Caki2 (cell line): ENCODE measurements at places on chromosomes 12 and 14. TPM values are rescaled to one million over a fixed set of nuclear protein-coding genes. Genes with fewer than 3 reads are reported as not detected.

The TOMM20L gene
- not detected in 2 replicates for total RNA-seq

DNA sequence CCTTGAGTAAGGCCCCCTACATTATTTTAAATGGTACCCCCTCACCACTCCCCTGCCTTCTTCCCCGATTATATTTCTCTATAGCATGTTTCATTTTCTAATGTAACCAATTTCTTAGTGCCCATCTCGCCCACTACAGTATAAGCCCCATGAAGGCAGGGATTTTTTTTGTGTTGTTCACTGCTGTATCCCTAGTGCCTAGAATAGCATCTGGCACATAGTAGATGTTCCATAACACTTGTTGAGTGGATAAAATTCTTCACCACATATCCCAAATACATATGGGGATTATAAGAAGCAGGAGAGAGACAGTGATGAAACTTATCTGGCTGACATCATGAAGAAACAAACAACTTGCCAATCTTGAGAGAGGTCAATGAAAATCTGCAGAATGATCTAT, 11.5 kb downstream of the FBXO21 start:
- no peak for DNase-seq

DNA sequence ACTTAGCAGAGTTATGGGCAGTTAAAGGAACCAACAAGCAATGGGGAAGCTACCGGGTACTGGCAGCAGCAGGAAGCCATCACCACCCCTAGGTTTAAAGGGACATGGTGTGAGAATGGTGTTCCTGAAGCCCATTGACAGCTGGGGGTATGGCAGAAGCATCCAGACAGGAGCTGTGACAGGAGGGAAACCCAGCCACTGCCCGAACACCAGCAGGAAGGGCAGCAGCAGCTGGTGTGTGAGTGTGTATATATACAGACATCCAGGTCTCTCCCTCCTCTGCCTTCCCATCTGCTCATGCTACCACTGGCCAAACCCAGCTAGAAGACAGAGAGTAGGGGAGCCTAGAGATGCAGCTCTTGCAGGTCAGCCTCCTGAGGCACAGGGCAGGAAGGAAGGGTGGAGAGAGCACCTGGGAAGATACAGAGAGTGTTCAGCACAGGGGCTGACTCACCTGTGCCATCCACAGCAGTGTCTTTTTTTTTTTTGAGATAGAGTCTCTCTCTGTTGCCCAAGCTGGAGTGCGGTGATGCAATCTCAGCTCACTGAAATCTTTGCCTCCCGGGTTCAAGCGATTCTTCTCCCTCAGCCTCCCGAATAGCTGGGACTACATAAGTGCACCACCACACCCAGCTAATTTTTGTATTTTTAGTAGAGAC, 9.2 kb upstream of the ADCK1 start:
- DNase-seq, result no peak

- DNase-seq, result no peak
These were observed 2.3 kb upstream of the RPL41 start for GRCh38 chr12:56114084-56114483.
